Activated T-helper 1 cell treated with anti-CD3 and anti-CD28 coated beads, Interleukin-12 subunit alpha, Interleukin-12 subunit beta, Interleukin-2, Interleukin-4 antibody, amounts not matched to agents 30 ng/mL and 10 ng/mL and 1 ng/mL, durations not matched to agents 14 hours and 24 hours and 36 hours (primary cell): ENCODE measurements at places on chromosomes 12 and 14. TPM values are rescaled to one million over a fixed set of nuclear protein-coding genes. Genes with fewer than 3 reads are reported as not detected.

SLC5A8 gene
- not detected in 2 replicates for total RNA-seq

CABP1 gene
- not detected in 2 replicates for total RNA-seq

C12orf42 gene
- total RNA-seq = not detected in 2 replicates

TAS2R7 gene
- not detected in 2 replicates for total RNA-seq

PIWIL1 gene
- total RNA-seq = not detected in 2 replicates

ZNF891 gene
- 2.3 and 2.4 TPM in 2 replicates for total RNA-seq

RNASE4 gene
- total RNA-seq = 0.34 and 0.39 TPM in 2 replicates

KERA gene
- not detected in 2 replicates for total RNA-seq

LMO3 gene
- not detected in 2 replicates for total RNA-seq

TAS2R42 gene
- not detected in 2 replicates for total RNA-seq

CFAP251 gene
- total RNA-seq = 0.65 and 0.76 TPM in 2 replicates

CRACR2A gene
- 28.0 and 30.0 TPM in 2 replicates for total RNA-seq

OAS3 gene
- total RNA-seq = 50.1 and 54.2 TPM in 2 replicates

ANKS1B gene
- 2.8 TPM in 2 replicates for total RNA-seq

SMCO2 gene
- total RNA-seq = 0.99 and 1.8 TPM in 2 replicates

BBOF1 gene
- total RNA-seq = 0.51 and 0.88 TPM in 2 replicates

RPGRIP1 gene
- total RNA-seq = not detected in 2 replicates

KRT85 gene
- not detected in 2 replicates for total RNA-seq

CCDC198 gene
- not detected in 2 replicates for total RNA-seq

MGST1 gene
- total RNA-seq = 0.73 and 1.0 TPM in 2 replicates

SIX6 gene
- not detected in 2 replicates for total RNA-seq

DBX2 gene
- total RNA-seq = not detected in 2 replicates

SLC41A2 gene
- 16.4 and 19.0 TPM in 2 replicates for total RNA-seq

SIX4 gene
- 0.57 and 1.1 TPM in 2 replicates for total RNA-seq

PRB2 gene
- total RNA-seq = not detected in 2 replicates

MSI1 gene
- total RNA-seq = 0.07 TPM in 1 of 2 replicates, not detected in the other

CATSPERB gene
- total RNA-seq = 1.5 and 2.2 TPM in 2 replicates

EGLN3 gene
- total RNA-seq = 8.7 and 11.2 TPM in 2 replicates

SPIC gene
- not detected in 2 replicates for total RNA-seq

ANKRD52 gene
- 71.0 and 83.9 TPM in 2 replicates for total RNA-seq

C14orf132 gene
- 0.20 and 0.21 TPM in 2 replicates for total RNA-seq

INSM2 gene
- total RNA-seq = not detected in 2 replicates

SMAGP gene
- total RNA-seq = 0.16 TPM in 1 of 2 replicates, not detected in the other

SLC25A47 gene
- not detected in 2 replicates for total RNA-seq

TMEM119 gene
- total RNA-seq = 0.12 TPM in 1 of 2 replicates, not detected in the other

OR4K13 gene
- total RNA-seq = not detected in 2 replicates

KRT2 gene
- total RNA-seq = not detected in 2 replicates

YLPM1 gene
- total RNA-seq = 70.4 and 73.7 TPM in 2 replicates
